ENCODE measurements at places on chromosomes 12 and 14. TPM values are rescaled to one million over a fixed set of nuclear protein-coding genes. Genes with fewer than 3 reads are reported as not detected.

Gene SRRM4
- total RNA-seq = 183 TPM

Gene ALG10
- 16.8 TPM for total RNA-seq

Gene EIF2S3B
- total RNA-seq = 4.1 TPM

Gene RNF10
- total RNA-seq = 188 TPM

Gene TPPP2
- not detected for total RNA-seq

Gene EFS
- total RNA-seq = 90.4 TPM

Gene AICDA
- not detected for total RNA-seq

Gene DHRS7
- total RNA-seq = 74.8 TPM

Gene PHC1
- total RNA-seq = 59.8 TPM

Gene SDSL
- total RNA-seq = 0.74 TPM

Gene ART4
- total RNA-seq = not detected

Gene OASL
- total RNA-seq = not detected

Gene SOS2
- 50.4 TPM for total RNA-seq

Gene ACRBP
- 2.5 TPM for total RNA-seq

Gene PPP1R12A
- 56.8 TPM for total RNA-seq

GRCh38 chr12:64139021-64139420, 83.1 kb downstream of the KICS2 start:
- no peak overlapping the region for H3K4me3 ChIP-seq
- no peaks in the 10 kb centered on the region for H3K27me3 ChIP-seq
- peaks cover 28% of the 10 kb centered on the region for H3K36me3 ChIP-seq
- H3K27ac ChIP-seq = no peak overlapping the region

DNA sequence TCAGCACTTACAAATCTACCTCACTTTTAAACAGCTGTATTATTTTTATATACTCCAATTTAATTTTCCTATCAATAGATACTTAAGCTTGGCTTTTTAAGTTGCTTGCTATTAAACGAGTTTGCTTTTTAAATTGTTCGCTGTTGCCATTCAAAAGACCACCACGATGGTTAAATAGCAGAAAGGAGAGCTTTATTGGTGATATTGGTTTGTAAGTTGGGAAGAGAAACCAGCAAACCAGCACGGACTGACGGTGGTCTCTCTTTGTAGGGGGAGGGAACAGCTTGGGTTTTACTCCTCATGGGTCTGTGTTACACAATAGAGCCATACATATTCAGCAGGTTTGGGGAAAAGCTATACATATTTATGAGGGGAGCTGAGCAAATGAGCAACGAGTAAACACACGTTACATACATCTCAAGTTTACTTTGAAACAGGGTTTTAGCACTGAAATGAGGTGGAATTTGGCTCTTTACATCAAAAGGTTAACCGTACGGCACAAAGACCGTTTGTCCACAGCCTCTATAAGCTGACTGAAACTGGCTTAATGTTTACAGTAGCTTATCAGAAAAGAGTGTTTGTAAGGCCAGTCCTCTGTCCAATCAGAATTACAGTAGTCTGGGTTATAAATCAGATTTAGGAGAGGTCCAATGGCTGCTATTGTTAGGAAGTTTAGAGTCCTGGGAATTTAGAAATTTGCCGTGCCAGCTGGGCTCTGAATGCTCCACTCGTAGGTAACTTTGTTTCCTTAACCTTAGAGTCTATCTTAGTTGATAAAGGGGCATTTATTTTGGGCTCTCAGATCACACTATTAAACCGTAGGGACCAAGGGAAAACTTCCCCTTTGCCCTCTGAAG, 69.7 kb upstream of the DHRS4 start:
- H3K4me3 ChIP-seq = no peak overlapping the region
- H3K27me3 ChIP-seq = no peaks in the 10 kb centered on the region
- H3K27ac ChIP-seq = peak overlapping the region; percentile 41
- peaks cover 3% of the 10 kb centered on the region for H3K4me1 ChIP-seq
- DNase-seq = no peak

GRCh38 chr12:7207866-7208625, 18.6 kb downstream of the PEX5 start:
- H3K27me3 ChIP-seq = peaks cover 7% of the 10 kb centered on the region
- no peak overlapping the region for H3K27ac ChIP-seq
- DNase-seq = no peak
- H3K4me1 ChIP-seq = no peaks in the 10 kb centered on the region
- H3K36me3 ChIP-seq = peaks cover 50% of the 10 kb centered on the region
- no peak overlapping the region for H3K4me3 ChIP-seq

DNA sequence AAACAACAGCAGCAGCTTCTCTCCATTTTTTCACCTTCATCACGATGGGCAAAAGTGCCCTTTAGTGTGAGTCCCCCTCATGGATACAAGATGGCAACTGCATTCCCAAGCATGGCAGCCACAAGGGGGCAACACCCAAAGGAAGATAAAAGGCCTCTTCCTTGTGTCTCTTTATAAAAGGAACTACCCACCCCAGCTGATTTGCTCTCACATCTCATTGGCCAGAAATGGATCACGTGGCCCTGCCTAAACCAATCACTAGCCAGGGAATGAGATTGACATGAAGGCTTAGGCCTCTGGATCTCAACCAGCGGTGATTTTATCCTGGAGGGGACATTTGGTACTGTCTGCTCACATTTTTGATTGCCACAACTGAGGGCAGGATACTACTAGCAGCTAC, 21.9 kb upstream of the IFT81 start:
- H3K36me3 ChIP-seq = no peaks in the 10 kb centered on the region
- no peaks in the 10 kb centered on the region for H3K4me1 ChIP-seq
- H3K27ac ChIP-seq = no peak overlapping the region
- peak; percentile 76 for DNase-seq
- H3K27me3 ChIP-seq = no peaks in the 10 kb centered on the region

- H3K36me3 ChIP-seq = no peaks in the 10 kb centered on the region
- H3K4me3 ChIP-seq = no peak overlapping the region
- no peak for DNase-seq
- no peak overlapping the region for H3K27ac ChIP-seq
- H3K4me1 ChIP-seq = no peaks in the 10 kb centered on the region
These were observed 40.4 kb downstream of the LLPH start for GRCh38 chr12:66090157-66090556.

GRCh38 chr12:109719123-109720022, 5.7 kb downstream of the FAM222A start:
- peaks cover 7% of the 10 kb centered on the region for H3K27me3 ChIP-seq
- H3K36me3 ChIP-seq = no peaks in the 10 kb centered on the region
- DNase-seq = peak; percentile 45
- H3K4me3 ChIP-seq = peak overlapping the region; percentile 80
- H3K4me1 ChIP-seq = peaks cover 36% of the 10 kb centered on the region

GRCh38 chr14:94462219-94462551, 9.6 kb upstream of the SERPINA11 start:
- no peaks in the 10 kb centered on the region for H3K4me1 ChIP-seq
- H3K27me3 ChIP-seq = peaks cover 5% of the 10 kb centered on the region
- no peak overlapping the region for H3K27ac ChIP-seq
- H3K36me3 ChIP-seq = peaks cover 16% of the 10 kb centered on the region

DNA sequence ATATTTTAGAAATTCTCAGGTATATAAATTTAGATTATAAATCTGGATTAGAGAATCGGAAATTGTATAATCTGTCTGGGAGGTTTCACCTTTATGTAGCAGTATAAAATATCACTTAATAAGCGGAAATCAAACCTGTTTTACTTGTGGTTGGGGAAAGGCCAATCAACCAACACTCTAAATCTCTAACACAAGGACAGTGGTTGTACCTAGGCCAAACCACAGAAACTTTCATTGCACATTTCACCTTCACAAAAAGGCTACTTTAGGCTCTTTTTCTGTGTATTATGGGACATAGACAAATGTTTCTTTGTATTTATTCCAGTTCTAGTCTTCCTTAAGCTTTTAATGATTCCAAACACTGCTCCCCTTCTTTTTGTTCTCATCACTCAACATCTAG, 19.8 kb downstream of the ERH start:
- H3K4me3 ChIP-seq = no peak overlapping the region
- no peaks in the 10 kb centered on the region for H3K4me1 ChIP-seq
- H3K27ac ChIP-seq = no peak overlapping the region
- no peak for DNase-seq

DNA sequence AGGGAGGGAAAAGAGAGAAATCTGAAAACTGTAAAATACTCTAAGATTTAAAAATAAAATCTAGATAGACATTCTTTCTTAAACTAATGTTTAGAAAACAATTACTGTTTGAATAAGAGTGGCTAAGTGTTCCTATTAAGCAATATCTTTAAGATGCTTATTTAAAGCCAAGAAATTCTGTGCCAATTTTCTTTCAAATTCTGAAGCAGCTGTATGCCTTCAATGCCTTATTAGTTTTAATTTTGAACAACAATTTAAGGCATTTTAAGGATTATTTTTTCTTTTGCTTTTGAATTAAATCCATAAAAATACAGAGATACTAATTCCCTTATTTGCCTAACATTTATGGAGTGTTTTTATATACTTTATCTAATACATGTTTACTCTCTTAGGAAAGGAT, 50.3 kb upstream of the KITLG start:
- no peak overlapping the region for H3K4me3 ChIP-seq
- no peak overlapping the region for H3K27ac ChIP-seq
- peaks cover 1% of the 10 kb centered on the region for H3K27me3 ChIP-seq

GRCh38 chr12:69897744-69898143, 72.7 kb downstream of the MYRFL start:
- no peak for DNase-seq
- no peaks in the 10 kb centered on the region for H3K27me3 ChIP-seq
- H3K27ac ChIP-seq = no peak overlapping the region
- peaks cover 3% of the 10 kb centered on the region for H3K4me1 ChIP-seq
- H3K36me3 ChIP-seq = no peaks in the 10 kb centered on the region
- no peak overlapping the region for H3K4me3 ChIP-seq

DNA sequence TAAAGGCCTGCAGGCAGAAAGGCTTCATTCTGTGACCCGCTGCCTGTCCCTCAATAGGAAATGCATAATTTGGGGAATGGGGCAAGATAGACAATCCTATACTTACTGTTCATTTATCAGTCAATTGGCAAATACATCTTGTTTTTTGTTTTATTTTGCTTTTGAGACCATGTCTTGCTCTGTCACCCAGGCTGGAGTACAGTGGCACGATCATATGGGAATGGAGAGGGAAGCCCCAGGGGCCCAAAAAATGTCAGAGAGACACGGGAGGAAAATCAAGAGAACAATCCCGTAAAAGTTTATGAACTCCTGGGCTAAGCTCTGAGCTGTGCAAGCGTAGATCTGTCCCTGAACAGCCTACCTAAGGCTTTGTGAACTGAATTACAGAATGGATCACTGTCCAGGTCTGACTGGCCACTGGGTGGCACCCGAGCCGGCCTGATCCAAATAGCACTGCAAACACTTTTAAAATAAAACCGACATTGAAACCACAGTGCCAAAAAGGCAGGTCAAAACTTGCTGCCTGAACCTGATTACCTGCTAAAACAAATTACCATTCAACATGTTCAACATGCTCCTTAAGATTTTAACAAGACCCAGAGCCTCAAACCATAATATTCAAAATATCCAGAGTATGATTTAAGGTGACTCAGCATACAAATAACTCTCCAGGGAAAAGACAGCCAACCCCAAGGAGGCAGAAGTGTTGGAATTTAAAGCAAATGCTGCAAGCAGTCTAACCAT, 11.8 kb downstream of the COPS7A start:
- DNase-seq = peak; percentile 54
- no peak overlapping the region for H3K4me3 ChIP-seq
- no peaks in the 10 kb centered on the region for H3K27me3 ChIP-seq
- H3K36me3 ChIP-seq = no peaks in the 10 kb centered on the region

- no peaks in the 10 kb centered on the region for H3K27me3 ChIP-seq
- no peak overlapping the region for H3K27ac ChIP-seq
- no peak overlapping the region for H3K4me3 ChIP-seq
These were observed 104.2 kb upstream of the AMN1 start for GRCh38 chr12:31832740-31833729.

- peaks cover 5% of the 10 kb centered on the region for H3K4me1 ChIP-seq
- DNase-seq = no peak
- no peak overlapping the region for H3K4me3 ChIP-seq
- H3K27ac ChIP-seq = no peak overlapping the region
These were observed 46.5 kb upstream of the SAV1 start for GRCh38 chr14:50714450-50715073.

DNA sequence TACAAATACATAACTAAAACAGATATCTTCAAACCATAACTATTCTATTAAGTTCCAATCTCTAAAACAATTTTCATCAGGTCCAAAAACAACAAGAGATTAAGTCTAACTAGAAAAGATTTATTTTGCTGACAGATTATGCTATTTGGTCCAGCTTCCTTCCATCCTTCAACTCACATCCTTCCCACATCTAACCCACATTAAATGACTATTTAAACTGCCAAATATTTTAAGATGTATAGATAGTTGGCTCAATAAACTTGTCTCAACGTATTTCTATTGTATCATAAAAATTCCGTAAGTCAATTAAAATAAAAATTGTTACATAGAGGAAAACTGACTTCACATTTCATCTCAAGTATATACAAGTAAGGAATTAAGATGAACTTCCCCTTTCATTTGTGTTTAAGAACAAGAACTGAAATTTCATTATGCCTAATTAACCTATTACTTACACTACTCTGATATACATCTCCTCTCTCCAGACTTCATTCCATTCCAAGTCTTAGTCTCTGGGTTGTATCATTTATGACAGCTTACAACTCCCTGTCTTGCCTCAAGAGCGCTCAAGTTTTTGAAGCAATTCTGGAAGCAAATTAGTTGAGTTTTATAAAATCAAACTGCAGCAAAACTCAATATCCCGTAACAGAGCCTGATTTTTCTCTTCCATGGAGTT, 25.4 kb downstream of the PAWR start:
- H3K4me3 ChIP-seq = no peak overlapping the region
- H3K27ac ChIP-seq = no peak overlapping the region
- DNase-seq = no peak
- no peaks in the 10 kb centered on the region for H3K36me3 ChIP-seq
- H3K4me1 ChIP-seq = no peaks in the 10 kb centered on the region

DNA sequence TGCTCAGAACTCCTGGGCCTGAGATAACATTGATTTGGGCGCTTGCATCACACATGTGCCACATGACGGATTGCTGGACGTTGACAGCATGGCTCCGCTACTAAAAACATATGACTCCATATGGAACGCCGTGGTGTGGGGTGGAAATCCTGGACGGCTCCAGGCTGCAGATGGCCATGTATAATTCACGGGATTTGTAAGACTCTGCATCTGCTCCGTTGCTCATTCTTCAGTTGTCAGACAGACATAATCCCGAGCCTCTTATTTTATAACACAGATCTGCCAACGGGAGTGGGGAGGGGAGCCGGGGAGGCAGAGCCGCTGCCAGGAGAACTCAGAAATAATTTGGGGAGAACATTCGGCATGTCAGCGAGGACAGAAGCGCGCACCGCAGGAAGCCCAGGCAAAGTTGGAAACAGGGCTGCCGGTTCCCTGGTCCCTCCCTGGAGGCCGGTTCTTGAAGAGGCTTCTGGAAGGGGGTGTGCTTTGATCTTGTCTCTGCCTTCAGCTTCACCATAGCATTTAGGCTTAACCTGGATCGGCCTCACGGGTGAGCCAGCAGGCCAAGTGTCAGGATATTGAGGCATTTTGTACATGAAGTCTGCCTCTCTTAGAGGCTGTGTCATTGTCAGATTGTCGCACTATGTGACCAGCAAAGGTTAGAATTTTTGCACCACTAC, 45.8 kb upstream of the MYL2 start:
- no peak overlapping the region for H3K4me3 ChIP-seq
- H3K27ac ChIP-seq = peak overlapping the region; percentile 82
- peak; percentile 33 for DNase-seq

All from glutamatergic neuron (in vitro differentiated cells).